Stimulated activated CD8-positive, alpha-beta memory T cell treated with anti-CD3 and anti-CD28 coated beads, Interleukin-4, amount 100 ng/mL, for 48 hours (primary cell): ENCODE measurements at places on chromosomes 16 and 17.

GRCh38 chr17:34578656-34579016, 746 bp upstream of the TMEM132E start:
- DNase-seq, result no peak

- DNase-seq, result peak; percentile 65
These were observed 581 bp downstream of the PRKCA start for GRCh38 chr17:66302761-66303626.

DNA sequence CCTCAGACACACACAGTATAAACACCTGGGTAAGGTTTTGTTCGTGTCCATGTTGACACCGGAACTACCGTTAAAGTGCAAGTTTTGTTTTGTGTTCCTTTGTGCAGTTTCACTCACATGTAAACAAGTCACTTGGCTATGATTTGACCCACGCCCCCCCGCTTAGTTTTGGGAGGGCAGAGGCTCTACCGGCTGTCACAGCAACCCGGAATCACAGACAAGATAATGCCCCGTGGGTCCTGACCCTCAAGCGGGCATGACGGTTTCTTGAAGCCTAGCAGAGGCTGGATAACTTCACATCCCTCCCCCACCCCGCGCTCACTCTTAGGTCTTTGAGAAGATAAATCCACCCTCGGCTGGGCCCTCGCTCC, 1.7 kb downstream of the RASD1 start:
- DNase-seq, result no peak

DNA sequence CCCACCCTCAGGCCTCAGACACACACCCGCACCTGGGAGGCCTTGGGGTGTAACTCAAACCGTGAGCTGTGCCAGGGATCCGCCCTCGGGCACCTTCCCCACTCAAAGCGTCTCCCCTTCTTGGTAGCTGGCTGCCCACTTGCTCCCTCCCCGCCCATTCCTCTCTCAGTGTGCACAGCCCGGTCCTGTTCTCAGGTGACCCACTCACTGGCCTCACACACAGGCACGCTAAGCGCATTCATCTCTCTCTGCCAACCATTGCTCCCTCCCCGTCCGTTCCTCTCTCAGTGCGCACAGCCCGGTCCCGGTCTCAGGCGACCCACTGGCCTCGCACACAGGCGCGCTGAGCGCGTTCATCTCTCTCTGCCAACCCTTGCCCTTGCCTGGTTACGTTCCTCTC, 20.8 kb downstream of the WDR45B start:
- DNase-seq, result no peak

GRCh38 chr17:59607061-59607460, 12.6 kb upstream of the CLTC start:
- no peak for DNase-seq
